ENCODE measurements at places on chromosomes 2 and 18.

- no peak for DNase-seq
Observed at GRCh38 chr2:176099728-176100546, at the start of gene HOXD12. Gene HOXD12 (plus strand): TSS chr2:176099795. CDS start chr2:176099802, 7 bp downstream.

DNA sequence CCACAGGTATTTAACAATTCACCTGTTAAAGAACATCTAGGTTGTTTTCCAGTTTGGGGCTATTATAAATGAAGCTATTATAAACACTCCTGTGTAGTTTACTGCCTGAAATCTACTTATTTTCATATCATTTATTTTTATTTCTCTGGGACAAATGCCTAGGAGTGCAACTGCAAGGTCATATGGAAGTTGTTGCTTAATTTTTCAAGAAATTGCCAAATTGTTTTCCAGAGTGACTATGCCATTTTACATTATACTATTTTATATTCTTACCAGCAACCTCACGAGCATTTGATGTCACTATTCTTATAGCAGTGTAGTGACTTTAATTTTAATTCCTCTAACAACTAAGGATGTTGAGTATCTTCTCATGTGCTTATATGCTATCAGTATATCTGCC lies 298.4 kb downstream of the EXOC6B start:
- DNase-seq, result no peak

GRCh38 chr18:76464281-76465259 lies 30.5 kb downstream of the ZNF516 start:
- no peak for DNase-seq

DNA sequence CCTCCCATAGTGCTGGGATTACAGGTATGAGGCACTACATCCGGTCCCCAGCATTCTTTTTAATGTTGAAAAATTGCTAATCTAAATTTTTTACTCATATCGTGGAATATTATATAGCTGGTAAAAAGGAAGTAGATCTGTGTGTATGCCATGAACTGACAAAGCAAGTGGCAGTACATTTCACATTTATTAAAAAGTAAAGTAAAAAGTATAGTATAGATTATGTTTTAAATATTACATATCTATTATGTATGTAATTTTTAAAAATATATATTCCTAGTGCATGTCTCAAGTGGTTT lies 25.1 kb downstream of the PLEKHB2 start:
- DNase-seq, result no peak

DNA sequence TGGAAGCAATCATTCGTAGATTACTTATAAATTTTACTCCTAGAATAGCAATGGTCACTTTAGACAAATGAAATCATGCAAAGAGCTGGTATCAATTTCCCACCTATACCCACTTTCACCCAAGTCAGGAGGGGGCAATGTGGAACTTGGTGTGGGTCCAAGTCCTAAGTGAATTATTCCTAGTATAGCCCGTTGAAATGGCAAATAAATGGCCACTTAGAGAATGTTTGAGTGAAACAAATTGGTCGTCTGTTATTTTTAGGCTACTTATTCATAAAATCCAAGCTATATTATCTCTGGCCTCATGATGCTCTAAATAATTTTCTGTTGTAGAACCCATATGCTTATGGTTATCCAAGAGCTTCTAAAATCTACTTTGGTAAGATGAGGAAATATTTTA lies 98.1 kb downstream of the MYO3B start:
- DNase-seq, result no peak

- DNase-seq, result no peak
Observed at GRCh38 chr2:239212121-239212928, 188.5 kb downstream of the HDAC4 start.

GRCh38 chr2:99448556-99448955 lies 41.3 kb downstream of the REV1 start:
- peak; percentile 12 for DNase-seq

GRCh38 chr2:71385012-71385411 lies 53.4 kb downstream of the ZNF638 start:
- peak; percentile 2 for DNase-seq

DNA sequence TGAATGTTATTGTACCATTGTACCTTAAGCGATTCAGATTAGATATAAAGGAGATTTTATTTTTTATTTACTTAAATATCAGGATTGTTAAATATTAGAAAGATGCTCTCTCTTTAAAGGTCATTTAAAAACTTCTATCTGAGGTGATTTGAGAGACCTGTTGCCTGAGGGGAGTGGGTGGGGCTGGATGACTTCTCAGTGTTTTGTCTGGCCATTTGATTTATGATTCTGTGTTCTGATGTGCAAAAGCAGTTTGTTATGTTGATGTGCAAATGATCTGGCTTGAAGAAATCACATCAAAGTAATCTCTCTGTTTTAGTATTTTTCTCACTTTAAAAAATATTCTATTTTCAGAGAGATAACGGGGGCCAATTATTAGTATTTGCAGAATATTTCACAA lies 370.8 kb downstream of the NUP35 start:
- no peak for DNase-seq

- no peak for DNase-seq
Observed at GRCh38 chr18:79601234-79601633, 78.4 kb upstream of the CTDP1 start.

DNA sequence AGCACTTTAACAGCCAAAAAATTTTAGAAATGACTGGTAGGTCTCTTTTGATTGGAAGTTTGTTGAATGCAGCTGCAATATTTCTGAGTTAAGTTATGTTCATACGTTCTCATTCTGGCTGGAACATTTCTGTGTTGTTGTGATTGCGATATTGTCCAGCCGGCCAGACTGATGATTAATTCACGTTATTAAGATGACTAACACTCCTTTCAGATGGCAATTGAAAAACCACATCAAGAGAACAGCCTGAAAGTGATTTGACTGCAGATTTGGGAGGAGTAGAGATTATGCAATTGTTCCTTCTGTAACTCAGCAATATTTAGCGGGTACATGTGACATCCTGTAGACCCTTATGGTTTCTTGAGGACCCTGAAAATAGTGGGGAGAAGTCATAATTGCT lies 133.7 kb downstream of the FBXO15 start:
- no peak for DNase-seq

GRCh38 chr2:25566694-25567093 lies 106.7 kb downstream of the DTNB start:
- no peak for DNase-seq

DNA sequence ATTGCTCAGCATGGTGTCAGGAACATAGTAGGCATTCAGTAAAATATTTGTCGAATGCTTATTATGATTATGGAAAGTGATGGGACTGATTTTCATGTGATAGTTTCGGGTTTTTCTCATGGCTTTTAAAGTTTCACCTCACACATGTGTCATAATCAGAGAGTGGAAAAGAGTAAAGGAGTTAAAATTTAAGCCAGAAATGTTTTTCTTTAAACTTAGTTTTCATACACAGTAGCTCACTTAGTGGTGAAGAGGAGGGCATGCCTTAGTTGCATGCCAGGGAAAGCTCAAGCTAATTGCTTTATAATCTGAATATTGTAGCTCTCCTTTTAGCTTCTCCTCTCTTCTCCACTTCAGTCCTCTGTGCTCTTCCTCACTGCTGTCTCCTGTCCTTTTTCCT lies 38.0 kb downstream of the EHBP1 start:
- no peak for DNase-seq

GRCh38 chr2:20223407-20224163 lies 1.3 kb downstream of the SDC1 start:
- peak; percentile 75 for DNase-seq

- DNase-seq, result no peak
Observed at GRCh38 chr18:79339094-79339908, 56.4 kb upstream of the NFATC1 start.

DNA sequence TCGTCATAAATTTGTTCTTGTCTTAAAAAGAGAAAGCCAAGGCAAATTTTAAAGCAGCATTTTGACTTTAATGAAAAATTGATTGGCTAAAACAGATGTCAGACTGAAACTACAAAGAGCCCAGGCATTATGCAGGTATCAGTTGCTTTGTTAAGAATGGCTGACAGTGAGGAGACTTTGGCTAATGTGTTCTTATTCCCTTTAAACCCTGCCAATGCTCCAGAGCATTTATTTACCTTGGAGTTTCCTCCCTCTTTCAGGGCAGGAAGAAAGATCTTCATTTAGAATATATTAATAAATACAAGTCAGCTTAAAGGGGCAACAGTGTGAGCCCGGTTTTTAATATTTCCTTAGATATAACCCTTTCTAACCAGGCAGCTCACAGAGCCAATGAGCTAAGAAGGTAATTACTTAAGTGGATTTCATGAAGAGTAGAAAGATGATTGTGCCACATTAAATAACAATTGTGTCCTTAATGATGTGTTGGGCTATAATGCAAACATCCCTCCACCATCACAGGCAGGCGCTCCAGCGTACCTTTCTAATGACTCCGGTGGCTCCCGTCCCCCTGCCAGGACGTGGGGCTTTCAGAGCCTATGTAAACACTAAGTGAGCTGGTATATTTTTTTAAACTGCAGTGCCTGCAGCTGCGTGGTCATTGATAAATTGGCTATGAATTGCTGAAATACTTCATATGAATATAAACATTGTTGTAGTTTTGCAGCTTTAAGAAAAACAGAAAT lies 349.4 kb upstream of the POU3F3 start:
- no peak for DNase-seq

DNA sequence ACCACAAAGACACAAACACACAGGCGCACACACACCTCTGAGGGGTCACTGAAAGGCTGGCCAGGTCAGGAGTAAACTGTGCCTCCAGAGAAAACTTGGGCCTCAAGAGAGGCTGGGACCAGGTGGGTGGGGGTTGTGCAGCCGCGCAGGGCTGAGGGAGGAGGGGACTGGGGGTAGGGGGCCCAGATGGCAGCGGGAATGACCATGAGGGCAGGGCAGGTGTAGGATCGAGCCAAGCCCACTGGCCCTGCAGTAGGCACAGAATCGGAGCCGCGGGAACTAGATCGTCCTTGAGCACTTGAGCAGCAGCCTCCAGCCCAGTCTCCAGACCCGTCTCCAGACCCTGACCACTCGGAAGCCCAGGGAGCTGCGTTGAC lies 36.8 kb downstream of the ANKMY1 start:
- no peak for DNase-seq

GRCh38 chr2:86000131-86000937 lies 105.4 kb downstream of the POLR1A start:
- DNase-seq, result no peak

Measured in H54 (cell line).